ENCODE measurements at places on chromosomes 4 and X.

DNA sequence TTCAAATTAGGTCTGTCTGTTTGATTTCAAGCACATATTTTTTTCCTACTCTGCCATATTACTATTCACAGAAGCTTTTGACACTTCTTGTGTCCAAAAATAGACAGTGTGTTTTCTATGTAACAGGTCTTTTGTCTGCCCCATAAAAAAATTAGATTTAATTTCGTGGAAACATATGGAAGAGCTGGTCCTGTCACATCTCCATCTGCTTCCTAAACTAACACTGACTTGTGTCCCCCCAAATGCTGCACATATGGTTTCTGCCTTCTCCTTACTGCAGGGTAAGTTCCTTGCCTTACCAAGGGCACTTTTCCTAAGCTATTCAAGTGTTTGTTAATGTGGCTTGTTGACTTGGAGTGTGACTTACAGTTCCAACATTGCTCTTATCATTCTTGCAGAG is 340.7 kb upstream of the ARX start:
- no peak for DNase-seq

GRCh38 chrX:130171446-130172126 is at the start of gene RAB33A:
RAB33A (plus strand) TSS chrX:130171962; CDS start chrX:130172063, 101 bp downstream.
- no peak for DNase-seq

DNA sequence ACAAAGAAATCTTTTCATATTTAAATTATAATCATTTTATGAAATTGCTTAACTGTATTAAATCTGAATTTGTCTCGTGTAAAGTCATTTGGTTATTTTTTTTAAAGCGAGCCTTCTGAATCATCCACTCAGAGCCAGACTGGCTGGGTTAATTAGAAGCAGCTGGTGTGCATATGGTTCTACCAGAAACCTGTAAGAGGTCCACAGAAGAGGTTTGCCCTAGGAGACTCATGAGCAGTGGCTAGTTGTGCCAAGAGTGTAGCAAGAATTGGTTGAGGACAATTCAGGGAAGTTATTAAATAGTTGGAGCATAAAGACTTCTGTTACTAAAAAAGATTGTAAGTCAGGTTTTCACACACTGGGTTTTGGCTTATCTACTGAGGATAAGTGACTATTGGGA is 267.4 kb downstream of the IL1RAPL2 start:
- no peak for DNase-seq

DNA sequence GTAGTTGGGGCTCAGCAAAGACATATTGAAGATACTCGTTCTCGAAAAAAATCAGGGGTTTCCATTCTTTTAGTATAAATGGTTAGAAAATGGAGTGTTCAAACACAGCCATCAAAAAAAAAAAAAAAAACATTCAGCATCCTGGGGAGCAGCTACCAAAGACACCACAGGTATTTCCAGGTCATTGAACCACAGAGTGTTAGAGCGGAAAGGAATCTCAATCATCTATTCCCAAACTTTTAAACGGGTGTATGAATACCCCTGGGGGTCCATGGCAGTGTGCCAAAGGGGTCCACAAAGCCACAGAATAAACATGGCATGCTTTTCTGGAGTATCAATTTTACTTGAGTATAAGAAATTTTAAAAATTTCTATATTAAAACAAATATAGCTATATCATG is 6.9 kb upstream of the FGF16 start:
- DNase-seq = no peak

GRCh38 chrX:10395643-10396042 is 224.7 kb downstream of the MID1 start:
- DNase-seq = no peak

DNA sequence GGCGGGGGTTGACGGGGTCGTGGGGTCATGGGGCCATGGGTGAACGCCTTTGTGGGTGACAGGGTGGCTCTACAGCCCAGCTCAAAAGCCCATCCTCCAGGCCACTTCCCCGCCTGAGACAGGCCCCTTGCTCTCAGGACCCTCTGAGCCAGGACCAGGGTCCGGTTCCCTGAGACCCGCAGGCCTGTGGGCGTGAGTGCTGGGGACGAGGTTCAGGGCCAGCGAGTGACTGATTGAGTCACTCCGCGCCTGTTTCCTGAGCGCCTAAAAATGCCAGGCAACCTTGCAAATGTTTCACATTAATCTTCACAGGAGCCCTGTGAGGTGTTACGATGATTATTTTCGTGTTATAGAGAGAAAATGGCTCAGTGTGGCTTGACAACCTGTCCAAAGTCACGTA is 97.8 kb downstream of the ZNF674 start:
- DNase-seq = no peak
